ENCODE measurements at places on chromosomes 11 and 22.

GRCh38 chr11:117717485-117718314, 79.3 kb downstream of the DSCAML1 start:
- no peak for DNase-seq

- DNase-seq: peak; percentile 10
Observed at GRCh38 chr11:130118636-130119387, 40.8 kb upstream of the ST14 start.

- no peak for DNase-seq
Observed at GRCh38 chr11:134339756-134340155, 8.0 kb downstream of the GLB1L2 start.

DNA sequence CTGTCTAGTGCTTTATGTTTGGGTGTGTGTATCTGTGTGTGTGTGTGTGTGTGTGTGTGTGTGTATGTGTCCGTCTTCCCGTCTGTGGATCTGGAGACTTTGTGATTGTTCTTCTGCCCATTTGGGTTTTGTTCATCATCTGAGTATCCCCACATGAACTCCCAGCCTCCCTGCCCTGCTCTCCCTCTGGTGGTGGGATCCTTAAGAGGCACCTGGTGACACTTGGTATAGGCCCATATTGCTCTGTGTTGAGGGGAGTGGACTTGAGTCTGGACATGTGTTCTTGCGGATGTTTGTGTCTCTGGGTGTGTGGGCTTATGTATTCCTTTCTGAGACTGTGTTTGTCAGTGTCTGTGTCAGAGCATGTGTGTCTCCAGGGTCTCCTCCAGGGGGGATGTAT, 15.3 kb downstream of the RCOR2 start:
- DNase-seq: no peak

GRCh38 chr11:85531191-85531897, 95.8 kb downstream of the DLG2 start:
- no peak for DNase-seq
